Aorta (tissue), 5 donors: ENCODE measurements at places on chromosomes 2 and 18.

- DNase-seq: peak; percentile 79
These were observed 32.7 kb downstream of the ALMS1 start for GRCh38 chr2:73418343-73418742.

DNA sequence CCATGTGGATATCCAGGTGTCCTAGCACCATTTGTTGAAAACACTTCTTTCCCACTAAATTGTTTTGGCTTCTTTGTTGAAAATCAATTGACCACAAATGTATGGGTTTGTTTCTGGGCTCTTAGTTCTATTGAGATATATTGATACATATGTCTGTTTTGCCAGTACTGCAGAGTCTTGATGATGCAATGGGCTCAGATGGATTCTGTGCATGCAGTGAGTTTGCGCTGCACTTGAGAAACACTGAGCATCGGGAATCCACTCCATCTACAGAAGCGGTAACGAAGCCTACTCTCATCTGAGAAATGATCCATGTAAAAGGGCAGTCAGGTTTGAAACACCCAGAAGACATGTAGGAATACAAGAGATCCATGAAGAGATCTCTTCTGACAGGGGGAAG is 21.9 kb upstream of the DNAJC10 start:
- no peak for DNase-seq

GRCh38 chr2:96856776-96857666 is 795 bp downstream of the ANKRD39 start:
- peak; percentile 77 for DNase-seq

DNA sequence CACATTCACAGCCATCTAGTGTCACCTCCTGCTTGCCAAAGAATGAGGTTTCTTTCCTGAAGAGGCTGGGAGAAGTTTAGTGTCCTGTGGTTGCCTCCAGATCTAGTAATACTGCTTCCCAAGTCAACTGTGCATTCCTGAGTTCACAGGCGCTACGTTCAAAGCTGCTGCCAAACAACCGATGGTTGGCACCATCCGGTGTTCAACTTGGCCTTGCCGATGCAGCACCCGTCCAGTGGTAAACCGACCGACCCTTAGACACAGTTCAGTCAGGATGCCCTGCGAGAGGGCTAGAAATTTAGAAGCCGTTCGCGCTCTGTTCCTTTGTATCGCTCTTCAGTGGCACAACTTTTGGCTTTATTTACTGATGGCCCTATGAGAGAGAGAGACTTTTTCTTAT is 28.6 kb downstream of the RMC1 start:
- no peak for DNase-seq

DNA sequence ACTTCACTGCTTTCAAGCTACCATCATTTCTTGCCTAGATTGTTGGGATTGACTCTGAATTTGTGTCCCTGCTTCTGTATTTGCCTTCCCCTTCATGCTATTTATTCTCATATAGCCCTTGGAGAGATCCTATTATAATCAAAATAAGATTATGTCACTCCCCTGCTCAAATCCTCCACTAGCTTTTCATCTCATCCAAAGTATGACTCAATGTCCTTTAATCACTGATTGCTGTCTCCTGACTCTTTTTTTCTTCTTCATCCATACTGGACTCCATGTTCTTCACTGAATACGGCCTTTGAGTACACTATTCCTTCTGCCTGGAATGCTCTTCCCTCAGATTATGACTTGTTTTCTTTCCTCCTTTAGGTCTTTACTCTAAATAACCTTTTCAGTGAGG is 5.0 kb downstream of the RBKS start:
- DNase-seq: no peak

DNA sequence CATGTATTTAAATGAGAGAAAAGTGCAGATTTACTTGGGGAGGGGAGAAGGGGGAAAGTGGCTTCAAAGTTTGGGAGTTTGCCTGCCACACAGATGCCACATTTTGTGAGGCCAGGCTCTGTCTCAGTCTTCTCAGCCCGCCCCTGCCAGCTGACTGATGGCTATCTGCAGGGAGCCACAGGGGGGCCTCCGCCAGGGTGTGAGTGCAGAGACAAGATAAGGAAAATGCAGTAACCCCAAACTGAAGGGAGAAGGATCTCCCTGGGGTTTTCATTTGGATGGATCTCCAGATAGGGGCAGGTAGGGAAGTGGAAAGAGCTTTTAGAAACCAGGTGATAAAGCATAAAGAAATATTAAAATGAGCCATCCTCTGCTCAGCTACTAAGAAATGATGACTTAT is 128.8 kb downstream of the ZNF521 start:
- DNase-seq: no peak

GRCh38 chr18:12015416-12016062 is 34.2 kb downstream of the IMPA2 start:
- peak; percentile 67 for DNase-seq

- DNase-seq: no peak
These were observed 4.9 kb upstream of the CHN1 start for GRCh38 chr2:175009917-175010621.

DNA sequence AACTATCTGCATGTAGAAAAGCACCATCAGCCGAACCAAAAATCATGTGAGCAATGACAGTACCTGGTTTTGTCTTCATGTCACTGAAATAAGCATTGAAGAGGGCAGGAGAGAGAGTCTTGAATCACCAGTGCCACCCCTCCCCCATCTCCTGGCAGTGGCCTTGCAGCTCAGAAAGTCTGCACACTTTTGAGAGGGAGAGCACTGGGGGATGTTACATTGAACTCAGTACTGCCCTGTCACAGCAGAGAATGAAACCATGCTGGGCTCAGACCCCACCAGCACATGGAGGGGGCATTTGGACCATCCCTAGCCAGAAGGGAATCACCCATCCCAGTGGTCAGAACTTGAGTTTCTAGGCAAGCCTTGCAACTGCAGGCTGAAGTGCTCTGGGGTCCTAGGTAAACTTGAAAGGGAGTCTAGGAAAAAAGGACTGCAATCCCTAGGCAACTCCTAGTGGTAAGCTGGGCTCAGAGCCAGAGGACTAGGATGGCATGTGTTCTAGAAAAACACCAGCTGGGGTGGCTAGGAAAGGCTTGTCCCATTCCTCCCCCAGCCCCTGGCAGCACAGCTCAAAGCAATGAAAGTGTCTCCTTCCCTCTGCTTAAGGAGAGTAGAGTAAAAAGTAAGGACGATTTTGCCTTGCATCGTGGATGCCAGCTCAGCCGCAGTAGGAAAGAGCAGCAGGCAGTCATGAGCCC is 259.9 kb upstream of the MYT1L start:
- DNase-seq: no peak

GRCh38 chr2:222568865-222569264 is 87.0 kb downstream of the FARSB start:
- no peak for DNase-seq
